ENCODE measurements at places on chromosomes 1 and 21.

- DNase-seq = no peak
Observed at GRCh38 chr1:167720965-167721616, 691 bp upstream of the MPZL1 start.

- DNase-seq = no peak
Observed at GRCh38 chr1:194024659-194025058, 838.2 kb upstream of the B3GALT2 start.

DNA sequence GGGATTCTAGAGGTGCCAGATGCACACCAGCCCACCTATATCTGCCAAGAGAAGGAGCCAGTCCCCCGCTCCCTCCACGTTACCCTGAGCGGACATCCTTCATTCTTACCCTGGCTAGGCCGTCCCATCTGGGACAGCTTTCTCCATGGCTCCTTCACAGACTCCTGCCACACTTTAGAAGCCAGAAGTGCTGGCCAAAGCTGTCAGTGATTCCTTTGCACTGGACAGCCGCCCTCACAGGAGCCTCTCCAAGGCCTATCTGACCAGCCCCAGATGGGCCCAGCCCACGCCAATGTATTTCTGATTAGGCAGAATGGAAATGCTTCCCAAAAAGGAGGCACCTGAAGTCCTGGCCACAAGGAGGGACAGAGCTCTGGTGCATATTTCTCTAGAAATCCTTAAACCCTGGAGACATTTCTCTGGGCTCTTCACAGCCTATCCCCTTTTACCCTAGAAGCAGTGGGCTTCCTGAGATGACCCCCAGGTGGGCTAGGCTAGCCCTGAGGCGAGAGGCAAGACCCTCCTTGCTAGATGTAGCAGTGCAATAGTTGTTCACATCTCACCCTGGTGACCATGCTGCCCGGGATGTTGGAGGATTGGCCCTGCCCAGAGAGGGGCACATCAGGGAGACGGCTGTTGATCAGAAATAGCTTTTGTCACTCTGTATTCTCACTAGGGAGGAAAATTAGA, 44.1 kb downstream of the RASSF5 start:
- DNase-seq = no peak

GRCh38 chr1:81186261-81186660, 614.5 kb upstream of the ADGRL2 start:
- DNase-seq = no peak

GRCh38 chr1:192153276-192153675, 5.0 kb upstream of the RGS18 start:
- DNase-seq = no peak

DNA sequence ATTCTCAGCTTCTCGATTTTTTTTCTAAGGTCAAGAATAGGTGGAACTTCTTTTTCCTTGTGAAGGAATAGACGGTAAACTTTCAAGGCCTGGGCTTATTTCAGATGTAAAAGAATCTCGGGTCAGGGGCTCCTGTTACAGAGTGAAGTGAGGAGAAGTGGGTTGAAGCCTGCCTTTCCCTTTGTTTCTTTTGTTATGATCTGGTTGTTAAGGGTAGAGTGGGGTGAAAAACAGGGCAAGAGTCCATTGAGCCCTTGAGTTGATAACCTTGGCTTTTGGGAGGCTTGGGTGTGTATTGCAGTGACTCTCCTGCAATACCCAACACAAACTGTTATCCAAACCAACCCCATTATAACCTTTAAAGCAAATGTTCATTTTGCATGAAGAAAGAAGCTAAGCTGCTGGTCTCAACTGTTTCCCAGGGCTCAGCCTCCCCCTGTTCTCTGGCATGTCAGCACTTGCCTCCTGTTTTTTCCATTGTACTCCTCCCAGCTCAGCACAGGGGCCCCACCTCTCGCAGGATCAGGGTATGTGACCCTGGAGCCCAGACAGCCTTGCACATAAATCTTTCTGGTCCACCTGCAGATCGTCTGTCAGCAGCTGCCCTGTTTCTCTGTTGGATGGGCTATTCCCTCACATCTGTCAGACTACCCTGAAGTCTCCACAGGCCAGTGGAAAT, 102.4 kb downstream of the CACHD1 start:
- no peak for DNase-seq

GRCh38 chr21:35048183-35048601, 910 bp downstream of the RUNX1 start:
- DNase-seq = no peak

DNA sequence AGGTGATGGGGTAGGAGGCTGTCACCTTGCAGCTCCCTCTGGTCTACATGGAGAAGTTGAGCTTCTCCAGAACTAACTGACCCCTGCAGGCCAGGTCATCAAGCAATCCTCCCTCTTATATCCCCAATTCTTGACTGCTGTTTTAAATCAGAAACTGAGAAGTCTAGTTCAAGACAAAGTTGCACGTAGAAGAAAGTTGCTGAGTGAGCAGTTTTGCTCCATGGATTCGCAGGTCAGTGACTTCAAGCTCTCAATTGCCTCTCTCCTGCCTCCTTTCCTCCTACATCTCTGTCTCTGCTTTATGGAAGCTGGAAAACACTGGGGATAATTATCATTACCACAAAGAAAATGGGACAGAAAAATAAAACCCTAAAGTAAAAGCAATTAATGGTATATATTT, 32.8 kb upstream of the GBP5 start:
- DNase-seq = no peak

GRCh38 chr1:3068564-3069431, at the start of gene PRDM16:
TSS of gene PRDM16 (plus strand) at chr1:3069203. CDS start at chr1:3069260, 57 bp downstream.
- no peak for DNase-seq

GRCh38 chr1:81703391-81703755, 97.4 kb upstream of the ADGRL2 start:
- DNase-seq = no peak

GRCh38 chr1:219130366-219130935, 43.2 kb upstream of the LYPLAL1 start:
- DNase-seq = no peak

DNA sequence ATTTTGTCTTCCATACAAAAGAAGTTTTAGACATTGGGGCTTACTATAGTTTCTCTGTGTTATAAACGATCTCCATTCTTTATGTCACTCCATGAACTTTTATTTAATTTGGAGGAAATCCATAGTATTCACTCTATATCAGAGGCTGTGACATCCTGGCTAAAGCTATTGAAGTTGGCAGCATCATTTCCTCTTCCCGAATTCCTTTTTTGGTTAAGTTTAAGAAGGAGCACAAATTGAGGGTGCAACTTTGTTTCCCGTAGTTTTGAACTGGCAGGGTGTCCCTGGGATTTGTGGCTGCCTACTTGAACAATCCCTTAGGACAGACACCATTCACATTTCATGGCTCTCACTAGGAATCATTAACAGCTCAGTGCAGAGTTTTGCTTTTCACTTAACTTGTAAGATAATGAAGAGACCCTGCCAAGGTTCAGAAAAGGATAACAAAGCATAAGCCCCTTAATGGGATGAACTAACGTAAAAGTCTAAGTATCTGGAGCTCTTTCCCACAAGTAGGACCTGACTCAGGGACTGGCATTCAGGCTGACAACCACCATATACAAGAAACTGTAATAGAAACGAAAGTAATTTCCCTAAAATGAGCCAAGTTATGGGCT, 13.9 kb downstream of the S1PR1 start:
- no peak for DNase-seq

DNA sequence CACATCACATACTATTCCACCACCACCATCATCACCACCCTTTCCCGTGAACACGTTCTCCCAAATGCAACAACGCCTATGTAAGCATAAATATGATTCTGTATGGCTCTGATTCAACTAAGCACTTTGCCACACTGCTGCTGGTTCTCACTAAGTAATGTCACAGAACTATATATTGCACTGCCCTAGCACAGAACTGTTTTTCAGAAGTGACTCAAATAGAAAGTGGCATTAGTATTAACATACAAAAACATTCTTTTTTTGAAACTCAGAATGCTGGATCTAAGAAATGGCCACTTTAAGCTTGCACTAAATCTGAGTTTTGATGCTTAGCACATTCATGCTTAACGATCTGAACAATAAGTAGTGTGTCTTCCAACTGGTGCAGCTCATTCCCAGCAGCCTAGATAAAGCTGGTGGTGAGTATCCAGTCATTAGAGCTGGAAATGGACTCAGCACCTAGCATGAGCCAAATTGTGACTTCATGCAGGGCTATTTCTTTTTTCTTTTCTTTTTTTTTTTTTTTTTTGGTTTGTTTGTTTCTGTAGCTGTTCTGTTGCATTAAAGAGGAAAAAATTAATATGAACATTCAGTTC, 46.2 kb upstream of the ZC3H11B start:
- no peak for DNase-seq

DNA sequence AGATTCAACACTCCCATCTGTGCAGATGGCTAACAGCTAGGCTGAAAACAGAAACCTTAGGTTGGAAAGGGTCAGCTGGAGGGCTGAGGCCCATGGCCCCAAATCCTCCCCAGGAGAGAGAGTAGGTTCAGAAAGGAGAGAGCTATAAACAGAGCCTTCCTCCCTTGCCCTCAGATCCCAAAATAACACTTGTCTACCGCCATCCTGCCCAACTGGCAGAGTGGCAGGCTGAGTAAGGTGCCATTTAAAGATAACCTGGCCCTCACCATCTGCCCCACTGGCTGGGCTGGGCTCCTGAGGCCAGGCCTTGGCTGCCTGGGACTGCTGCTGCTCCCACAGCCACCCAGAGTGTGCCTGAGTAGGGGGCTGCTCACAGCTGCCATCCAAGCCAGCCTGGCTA, 4.3 kb upstream of the SHISA4 start:
- peak; percentile 37 for DNase-seq

GRCh38 chr1:111129376-111129775, 10.5 kb downstream of the DRAM2 start:
- DNase-seq = no peak

DNA sequence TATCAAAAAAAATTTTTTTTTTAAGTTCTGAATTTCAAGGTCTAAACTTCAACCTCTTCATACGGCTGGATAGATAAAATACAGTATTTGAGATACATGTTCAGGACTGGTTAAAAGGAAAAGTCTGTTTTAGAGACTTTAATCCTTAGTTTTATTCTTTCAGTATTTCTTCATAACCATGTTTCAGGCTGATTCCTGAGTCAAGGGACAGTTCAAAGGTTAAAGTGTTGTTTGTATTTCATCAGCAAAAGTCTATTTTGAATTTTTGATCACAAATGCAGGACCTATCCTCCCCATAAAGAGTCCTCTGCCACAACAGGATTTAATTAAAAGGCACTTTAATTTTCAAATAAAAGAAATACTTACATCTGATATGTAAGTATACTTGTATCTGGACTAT, 53.5 kb downstream of the SELENOF start:
- DNase-seq = no peak

DNA sequence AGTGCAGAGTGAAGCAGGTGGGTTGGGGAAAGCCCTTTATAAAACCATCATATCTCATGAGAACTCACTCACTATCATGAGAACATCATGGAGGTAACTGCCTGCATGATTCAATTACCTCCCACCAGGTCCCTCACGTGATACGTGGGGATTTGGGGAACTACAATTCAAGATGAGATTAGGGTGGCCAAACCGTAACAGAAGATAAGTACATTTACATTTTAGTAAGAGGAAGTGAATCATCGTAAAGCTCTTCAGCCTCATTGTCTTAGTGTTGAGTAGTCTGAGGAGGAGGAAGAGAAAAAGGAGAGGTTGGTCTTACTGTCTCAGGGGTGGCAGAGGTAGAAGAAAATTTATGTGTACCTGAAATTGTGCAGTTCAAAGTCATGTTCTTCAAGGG, 1053.4 kb upstream of the ADGRL4 start:
- DNase-seq = no peak

GRCh38 chr1:218546314-218546713, 201.2 kb downstream of the TGFB2 start:
- no peak for DNase-seq

GRCh38 chr1:241654019-241654418, 1.9 kb downstream of the WDR64 start:
- DNase-seq = no peak

DNA sequence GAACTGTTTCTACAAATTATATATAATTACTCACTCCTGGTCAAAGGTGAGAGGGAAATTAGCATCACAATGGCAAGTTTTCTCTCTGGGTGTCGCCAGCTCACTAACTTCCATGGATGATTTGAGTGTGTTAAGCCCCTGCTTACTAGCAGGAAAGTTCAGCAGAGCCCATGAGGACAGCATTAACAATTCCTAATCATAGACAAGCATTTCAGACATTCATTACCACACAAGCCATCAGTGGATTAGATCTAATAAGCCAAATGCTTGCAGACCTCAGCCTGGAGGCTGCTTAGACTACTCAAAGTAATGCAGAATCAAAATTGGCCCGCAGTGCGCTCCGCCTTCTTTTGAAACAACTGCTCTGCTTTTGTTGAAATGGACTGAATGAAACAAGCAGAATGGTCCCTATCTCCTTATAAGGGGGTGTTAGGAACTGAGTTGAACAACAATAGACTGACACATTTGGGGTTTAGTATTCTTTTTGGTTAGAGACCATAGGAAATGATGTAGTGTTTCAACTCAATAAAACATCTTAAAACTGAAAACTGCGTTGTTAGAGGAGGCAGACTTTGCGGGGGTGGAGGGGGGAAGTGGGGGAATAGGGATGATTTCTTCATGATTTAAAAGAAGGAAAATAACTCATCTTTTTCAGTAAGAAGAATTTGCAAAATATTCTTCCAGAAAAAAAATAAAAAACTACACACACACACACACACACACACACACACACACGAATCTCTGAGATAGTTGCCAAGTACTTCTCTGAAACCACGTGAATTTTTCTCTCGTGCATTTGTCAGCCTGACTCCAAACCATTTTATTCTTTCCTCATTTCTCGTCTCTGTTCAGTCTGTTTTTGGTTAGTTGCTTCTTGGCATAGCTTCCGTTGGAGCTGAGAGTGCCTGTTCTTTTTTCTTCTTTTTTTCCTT, 54.6 kb downstream of the GORAB start:
- DNase-seq = no peak

DNA sequence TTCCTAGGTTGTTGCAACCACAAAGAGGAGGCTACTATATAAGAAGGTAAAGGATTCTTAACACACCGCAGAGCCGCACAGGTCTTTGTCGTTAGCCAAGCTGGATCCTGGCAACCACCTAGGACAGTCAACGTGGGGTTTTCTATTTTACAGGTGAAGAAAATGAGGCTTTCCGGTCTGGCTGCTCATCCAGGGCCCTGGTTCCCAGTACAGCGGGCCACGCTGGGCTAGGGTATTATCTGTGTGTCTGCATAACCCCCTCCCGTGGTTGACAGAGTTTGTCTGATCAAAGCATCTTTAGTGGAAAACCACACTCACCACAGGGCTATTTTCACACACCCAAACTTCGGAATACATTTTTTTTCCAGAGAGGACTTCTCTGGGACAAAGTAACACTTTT, 39.0 kb upstream of the PDE9A start:
- peak; percentile 36 for DNase-seq

DNA sequence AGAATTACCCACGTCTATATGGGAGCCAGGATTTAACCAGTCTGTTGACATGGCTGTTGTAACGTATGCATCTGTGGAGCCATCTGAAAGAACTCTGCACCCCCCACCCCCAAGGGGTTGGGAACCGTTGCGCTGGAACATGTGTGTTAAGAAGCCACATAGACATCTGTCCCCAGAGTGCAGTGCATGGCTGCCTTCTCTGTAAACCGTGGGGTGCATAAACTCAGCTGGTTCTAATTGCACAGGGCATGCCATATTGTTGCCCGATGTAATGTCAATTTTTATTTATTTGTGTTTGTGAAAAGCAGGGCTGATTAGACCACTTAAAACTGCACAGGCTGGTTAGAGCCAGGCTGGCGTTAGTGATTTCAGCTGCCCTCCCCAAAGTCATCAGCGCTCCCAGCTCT, 70.1 kb upstream of the ROR1 start:
- DNase-seq = no peak

- DNase-seq = no peak
Observed at GRCh38 chr1:19365721-19366120, 53.6 kb downstream of the SLC66A1 start.

- peak; percentile 35 for DNase-seq
Observed at GRCh38 chr1:205542367-205542766, 37.9 kb downstream of the CDK18 start.

Data from left lobe of liver (tissue), 2 donors.